ENCODE measurements at places on chromosomes 12 and 14.

- DNase-seq = no peak
Observed at GRCh38 chr14:68580671-68581070, 212.2 kb downstream of the ZFP36L1 start.

GRCh38 chr14:64970776-64971477, 1.2 kb downstream of the RAB15 start:
- no peak for DNase-seq

DNA sequence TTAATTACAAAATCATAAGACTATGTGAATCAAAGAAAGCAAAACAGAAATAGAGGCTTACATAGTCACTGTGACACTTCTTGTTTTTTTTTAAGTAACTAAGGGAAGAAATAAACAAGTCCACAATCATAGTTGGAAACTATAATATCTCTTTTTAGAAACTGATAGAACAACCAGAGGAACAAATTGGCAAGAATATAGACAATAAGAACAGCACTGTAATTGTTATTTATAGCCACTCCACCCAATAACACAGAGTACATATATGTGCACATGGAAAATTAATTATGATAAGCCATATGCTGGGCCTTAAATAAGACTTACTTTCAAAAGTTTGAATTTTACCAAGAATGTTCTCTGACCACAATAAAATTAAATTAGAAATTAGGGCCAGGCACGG, 101.1 kb downstream of the PLEKHG7 start:
- no peak for DNase-seq

- DNase-seq = no peak
Observed at GRCh38 chr12:30652034-30652696, 43.5 kb downstream of the IPO8 start.

DNA sequence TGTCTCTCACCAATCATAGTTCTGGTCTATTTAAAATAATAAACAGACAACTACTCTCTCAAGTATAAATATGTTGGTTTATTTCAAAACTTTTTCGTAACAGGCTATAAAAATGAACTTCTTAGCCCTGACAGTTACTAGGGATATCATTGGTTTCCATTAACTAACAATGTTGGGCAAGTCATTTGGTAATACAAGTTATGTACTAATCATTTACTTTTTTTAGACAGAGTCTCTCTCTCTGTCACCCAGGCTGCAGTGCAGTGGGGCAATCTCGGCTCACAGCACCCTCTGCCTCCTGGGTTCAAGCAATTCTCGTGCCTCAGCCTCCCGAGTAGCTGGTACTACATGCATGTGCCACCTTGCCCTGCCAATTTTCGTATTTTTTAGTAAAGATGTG, 14.6 kb upstream of the KANSL2 start:
- DNase-seq = no peak

DNA sequence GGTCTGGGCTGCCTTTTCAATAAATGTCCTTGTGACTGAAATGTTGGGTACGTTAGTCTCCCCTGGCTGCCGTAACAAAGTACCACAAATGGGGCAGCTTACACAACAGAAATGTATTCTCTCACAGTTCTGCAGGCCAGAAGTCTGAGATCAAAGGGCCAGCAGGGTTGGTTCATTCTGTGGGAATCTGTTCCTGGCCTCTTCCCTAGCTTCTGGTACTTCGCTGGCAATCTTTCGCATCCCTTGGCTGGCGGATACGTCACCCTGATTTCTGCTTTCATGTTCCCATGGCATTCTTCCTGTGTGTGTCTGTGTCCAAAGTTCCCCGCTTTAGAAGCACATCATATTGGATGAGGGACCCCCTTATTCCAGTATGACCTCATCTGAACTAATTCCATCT, 95.8 kb upstream of the NCOR2 start:
- DNase-seq = no peak

- no peak for DNase-seq
Observed at GRCh38 chr12:17370621-17371020, 719.4 kb downstream of the RERGL start.

GRCh38 chr12:5965950-5966383, 20.9 kb upstream of the ANO2 start:
- DNase-seq = peak; percentile 38

DNA sequence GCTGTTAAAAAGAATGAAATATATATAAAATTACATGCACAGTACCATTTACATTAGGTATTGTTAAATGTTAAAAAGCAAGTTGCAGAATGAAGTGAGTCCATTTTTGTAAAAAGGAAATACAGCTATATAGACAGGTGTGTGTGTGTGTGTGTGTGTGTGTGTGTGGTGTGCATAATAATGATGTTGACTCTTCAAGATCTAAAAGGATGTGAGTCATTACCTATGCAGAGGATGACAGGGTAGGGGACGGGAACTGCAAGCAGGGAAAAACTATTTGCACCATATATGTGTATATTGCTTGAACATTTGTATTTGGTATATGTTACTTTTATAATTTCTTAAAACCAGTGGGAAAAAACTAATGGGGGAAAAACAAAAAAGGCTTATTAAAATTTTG, 3.1 kb downstream of the C14orf39 start:
- no peak for DNase-seq

DNA sequence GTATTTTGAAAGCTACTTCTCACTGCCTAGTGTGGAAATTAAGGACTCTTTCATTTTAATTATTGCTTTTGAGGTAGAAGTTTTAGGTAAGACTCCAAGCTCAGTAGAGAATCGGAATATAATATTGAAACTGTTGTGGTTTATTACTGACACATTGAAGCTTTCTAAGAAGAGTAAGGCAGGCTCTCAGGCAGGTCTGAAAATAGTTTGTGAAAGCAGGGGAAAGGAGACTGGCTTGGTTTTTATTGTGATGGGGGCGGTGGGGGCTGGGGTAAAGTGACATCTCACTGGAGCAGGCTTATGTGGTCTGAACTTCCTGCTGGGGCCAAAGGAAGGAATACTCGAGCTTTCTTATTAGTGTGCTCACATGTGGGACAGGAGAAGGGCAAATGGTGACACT, 79.5 kb downstream of the OTOGL start:
- no peak for DNase-seq

GRCh38 chr12:113512568-113512967, 40.9 kb upstream of the LHX5 start:
- no peak for DNase-seq

DNA sequence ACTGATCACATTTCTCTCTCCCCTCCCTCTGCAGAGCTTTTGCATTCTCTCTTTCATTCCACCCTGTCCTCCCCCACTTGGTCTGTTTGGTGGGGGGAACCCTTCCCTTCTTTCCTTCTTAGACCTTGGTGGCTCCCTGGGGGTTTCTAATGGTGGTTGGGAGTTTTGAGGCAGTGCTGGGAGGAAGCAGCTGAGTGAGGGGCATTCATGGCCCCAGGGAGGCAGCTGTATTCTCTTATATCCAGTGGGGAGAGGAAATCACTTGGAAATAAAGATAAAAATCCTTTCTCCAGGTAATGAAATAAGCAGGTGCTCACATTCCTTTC, 13.3 kb downstream of the NGDN start:
- no peak for DNase-seq

DNA sequence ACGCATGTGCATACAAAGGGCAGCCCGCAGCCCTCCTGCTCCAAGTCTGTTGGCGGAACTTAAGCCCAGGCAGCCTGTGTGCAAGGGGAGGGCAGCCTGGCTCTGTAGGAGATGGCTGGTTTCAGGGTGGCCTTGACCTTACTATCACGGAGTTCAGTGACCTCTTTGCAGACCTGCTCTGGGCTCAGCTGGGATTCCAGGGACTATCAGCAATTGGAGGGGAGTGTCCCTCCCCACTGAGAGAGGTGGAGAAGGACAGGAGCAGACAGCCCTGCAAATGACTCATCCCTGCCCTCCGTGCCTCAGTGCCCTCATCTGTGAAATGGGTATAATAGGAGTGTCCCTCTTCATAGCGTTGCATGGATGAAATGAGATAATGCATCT, 66.2 kb upstream of the DLK1 start:
- DNase-seq = no peak

- DNase-seq = peak; percentile 84
Observed at GRCh38 chr14:88002421-88003075, 2.4 kb upstream of the GPR65 start.

DNA sequence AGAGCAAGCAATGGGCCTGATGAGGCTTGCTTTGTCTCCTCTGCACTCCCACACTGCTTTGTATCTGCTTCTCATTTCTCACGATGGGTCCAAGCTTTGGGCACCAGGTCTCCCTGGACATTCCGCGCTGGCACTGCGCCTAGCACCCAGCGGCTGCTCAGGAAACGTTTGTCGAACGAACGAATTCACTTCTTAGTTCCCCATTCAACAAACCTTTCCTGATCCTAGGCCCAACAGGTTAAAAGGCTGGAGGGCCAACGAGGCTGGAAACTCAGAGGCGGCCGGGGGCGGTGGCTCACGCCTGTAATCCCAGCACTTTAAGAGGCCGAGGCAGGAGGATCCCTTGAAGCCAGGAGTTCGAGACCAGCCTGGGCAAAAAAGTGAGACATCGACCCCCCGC, 1.0 kb upstream of the GLRX5 start:
- no peak for DNase-seq

GRCh38 chr14:60863249-60863648, 117.6 kb downstream of the TRMT5 start:
- no peak for DNase-seq

- no peak for DNase-seq
Observed at GRCh38 chr12:122032580-122032979, 10.9 kb downstream of the BCL7A start.

DNA sequence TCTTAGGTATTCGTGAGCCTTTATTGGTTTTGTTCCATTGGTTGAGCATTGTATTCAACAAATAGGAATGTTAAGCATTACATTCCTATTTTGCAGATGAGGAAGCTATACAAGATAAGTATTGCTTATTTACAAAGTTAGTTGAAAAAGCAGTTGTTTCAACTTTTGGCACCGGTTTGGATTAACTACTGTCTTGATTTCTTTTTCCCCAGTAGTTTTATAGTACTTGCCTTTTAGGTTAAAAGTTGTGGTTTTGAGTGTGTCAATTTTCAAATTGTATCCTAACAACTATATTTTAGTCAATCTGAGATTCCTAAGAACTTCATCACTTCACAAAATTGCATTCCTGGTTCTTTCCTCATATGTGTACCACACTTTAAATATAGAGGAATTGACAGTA, 23.8 kb upstream of the MBIP start:
- no peak for DNase-seq

- DNase-seq = peak; percentile 22
Observed at GRCh38 chr14:35287431-35288013, 4.7 kb upstream of the PSMA6 start.

- peak; percentile 44 for DNase-seq
Observed at GRCh38 chr14:45426685-45427282, 173.8 kb upstream of the MIS18BP1 start.

DNA sequence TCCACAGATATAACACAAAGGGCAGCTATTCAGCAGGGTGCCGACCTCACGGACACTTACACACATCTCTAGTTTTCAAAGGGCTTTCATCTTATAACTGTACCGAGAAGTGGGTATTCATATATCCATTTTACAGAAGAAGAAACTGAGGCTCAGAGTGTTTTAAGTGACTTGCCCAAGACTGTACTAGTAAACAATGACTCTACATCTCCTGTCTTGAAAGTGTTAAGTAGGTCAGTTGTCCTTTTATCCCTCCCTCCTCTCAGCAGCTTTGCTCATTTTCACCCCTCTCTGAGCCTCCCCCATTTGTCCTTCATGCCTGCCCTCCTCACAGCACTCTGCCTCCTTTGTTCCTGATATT, 13.8 kb downstream of the CFAP251 start:
- DNase-seq = no peak

DNA sequence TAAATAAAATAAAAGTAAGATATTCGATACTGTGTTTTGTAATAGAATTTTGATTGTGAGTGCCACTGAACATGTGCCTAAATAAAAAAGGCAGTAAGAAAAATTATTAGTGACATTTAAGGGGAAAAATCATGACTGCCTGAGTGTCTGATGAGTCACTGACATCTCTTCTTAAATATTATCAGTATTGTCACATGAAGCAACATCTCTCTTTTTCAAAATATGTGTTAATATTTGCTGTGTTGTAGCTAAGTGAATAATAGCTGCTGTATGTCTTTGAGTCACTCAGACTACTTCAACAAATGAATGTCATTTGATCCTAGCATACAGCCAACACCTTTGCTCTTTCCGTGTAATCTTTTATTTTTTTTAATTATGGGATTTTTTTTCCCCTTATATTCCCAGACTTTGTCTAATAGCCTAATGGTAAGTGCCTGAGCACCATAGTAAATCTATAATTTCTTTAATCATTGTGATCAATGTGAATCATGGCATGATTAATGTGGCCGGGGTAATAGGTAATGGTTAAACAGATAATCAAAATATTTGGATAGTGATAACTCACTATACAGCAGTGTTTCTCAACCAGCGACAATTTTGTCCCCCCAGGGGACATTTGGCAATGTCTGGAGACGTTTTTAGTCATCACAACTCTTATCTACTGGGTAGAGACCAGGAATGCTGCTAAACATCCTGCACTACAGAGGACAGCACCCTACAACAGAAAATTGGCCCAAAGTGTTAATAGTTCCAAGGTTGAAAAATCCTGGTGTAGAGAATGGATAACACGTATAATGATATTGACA, 11.7 kb upstream of the OTX2 start:
- no peak for DNase-seq

DNA sequence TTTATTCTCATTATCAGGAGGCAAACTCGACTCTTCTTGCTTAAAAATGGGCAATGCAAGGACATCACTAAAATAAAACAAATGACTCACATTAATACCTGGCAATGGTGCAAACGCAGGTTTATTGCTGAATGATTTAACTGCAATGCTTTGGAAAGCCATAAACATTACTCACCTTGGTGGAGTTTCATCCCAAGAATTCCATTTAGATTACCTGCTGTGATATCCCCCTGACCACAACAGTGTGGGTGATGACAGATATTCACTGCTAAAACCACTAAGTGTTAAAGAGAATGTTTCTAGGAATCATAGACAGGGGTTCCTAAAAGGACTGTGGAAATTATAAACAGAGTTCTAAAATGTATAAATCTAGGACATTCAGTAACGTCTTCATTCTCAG, 35.3 kb upstream of the CSRNP2 start:
- DNase-seq = no peak

DNA sequence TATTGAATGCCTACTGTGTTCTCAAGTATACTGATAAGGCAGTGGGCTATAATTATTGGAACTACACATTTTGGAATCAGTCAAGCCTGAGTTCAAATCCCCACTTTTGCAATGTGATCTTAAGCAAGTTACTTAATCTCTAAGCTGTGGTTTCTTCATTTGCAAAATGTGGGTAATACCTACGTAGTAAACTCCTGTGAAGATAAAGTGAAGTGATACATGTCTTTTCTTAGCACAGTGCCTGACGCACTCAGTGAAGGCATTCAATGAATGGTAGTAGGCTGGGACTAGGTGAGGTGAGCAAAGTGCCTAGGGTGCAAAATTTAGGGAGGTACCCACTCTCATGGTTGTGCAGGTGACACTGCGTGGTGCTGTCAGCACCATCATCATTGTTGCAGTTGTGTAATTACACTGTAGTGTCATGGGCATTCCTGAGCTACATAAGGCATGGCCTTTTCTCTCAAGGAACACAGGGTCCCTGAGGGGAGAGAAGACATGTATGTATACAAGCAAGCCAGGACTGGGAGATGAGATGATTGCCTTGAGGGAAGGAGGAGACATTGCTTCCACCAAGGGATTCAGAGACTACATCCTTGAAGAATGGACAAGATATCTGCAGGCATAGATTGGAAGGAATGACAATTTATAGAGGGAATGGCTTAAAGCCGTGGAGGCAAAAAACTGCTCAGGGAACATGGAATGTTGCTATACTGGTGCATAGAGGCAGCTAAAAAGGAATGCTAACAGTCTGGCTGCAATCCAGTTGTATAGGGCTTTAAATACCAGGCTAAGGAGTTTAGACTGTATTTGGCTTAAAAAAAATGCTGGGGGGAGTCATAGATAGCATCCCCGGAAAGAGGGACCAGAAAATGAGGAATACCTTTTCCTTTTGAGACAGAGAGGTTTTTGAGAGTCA, 129.2 kb upstream of the ARHGAP5 start:
- DNase-seq = no peak
